ENCODE measurements at places on chromosomes 2 and 18.

- DNase-seq: no peak
Observed at GRCh38 chr18:47492691-47493090, 241.2 kb upstream of the SKOR2 start.

GRCh38 chr18:44411976-44412375, 268.7 kb upstream of the SETBP1 start:
- DNase-seq: peak; percentile 21

DNA sequence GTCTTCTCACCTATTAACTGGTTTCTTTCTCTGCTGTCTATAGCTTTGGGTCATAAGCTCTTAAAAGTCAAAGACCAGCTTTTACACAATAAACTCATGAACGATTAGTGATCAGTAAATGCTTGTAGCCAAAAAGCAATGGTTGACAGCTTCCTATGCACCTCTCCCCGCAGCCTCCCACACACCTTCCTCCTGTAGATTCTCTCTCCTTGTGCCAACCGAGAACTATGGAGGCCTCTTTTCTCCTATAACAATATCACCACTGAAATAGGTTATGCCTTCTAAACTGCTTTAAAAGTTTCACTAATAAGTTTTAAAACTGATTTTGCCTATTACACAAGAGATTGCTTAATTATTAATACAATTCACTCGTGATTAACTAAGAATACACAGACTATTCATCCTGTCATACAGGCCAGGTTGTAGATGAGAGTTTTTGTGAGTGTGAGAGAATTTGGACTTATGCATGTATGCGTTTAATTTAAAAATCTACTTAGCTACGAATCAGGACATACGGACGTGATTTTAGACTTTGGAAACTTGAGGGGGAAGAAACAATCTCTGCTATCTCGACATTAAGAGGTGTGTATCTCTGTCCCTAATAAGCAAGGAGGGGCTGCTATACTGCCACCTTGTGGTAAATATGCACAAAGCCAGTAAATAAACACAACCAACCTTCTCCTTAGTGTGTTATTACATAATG, 229.1 kb upstream of the RBBP8 start:
- no peak for DNase-seq

DNA sequence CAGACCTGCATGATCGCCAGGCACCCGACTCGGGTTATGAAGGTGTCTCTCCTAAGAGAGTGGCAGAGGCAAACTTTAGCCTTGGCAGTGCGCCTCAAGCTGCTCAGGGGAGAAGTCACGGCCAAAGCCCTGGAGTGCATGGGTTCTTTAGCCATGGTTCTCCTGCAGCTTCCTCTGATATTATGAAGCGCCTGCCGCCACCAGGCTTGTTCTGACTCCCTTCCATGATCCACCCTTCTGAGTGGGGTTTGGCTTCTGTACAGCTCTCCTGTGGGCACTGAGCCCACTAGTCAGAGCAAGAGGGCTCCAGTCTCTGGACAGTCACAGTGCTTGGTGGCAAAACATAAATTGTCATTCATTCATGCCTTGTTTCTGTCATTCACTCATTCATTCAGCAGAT, 25.9 kb upstream of the TMBIM1 start:
- DNase-seq: no peak

- DNase-seq: no peak
Observed at GRCh38 chr2:173239644-173240043, 115.0 kb upstream of the CDCA7 start.

- no peak for DNase-seq
Observed at GRCh38 chr18:5286525-5286924, 9.0 kb downstream of the ZBTB14 start.

Data from T1000 (cell line).